ENCODE measurements at places on chromosomes 3 and 15.

DNA sequence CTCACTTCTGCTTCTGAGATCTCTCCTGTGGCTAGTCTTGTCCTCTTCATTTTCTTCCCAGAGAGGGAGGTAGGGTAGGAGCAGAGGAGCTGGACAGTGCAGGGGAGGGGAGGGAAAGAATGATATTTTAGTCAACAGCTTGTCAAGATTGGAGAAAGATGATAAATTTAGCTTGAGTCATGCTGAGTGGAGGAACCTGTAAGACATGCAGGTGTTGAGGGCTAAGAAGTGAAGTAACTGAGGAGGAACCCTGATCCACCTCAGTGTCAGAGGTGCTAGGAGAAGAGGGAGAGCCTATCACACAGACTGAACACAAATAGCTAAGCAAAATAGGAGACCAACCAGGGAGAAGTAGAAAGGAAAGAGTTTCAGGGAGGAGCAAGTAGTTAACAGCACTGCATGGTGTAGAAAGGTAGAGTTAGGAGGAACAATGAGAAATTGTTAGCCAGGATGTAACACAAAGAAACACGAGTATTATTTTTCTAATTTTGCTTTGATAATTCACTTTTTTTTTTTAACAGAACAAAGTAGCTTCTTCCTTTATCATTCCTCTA, 108.2 kb upstream of the CHRM5 start:
- DNase-seq, result no peak

DNA sequence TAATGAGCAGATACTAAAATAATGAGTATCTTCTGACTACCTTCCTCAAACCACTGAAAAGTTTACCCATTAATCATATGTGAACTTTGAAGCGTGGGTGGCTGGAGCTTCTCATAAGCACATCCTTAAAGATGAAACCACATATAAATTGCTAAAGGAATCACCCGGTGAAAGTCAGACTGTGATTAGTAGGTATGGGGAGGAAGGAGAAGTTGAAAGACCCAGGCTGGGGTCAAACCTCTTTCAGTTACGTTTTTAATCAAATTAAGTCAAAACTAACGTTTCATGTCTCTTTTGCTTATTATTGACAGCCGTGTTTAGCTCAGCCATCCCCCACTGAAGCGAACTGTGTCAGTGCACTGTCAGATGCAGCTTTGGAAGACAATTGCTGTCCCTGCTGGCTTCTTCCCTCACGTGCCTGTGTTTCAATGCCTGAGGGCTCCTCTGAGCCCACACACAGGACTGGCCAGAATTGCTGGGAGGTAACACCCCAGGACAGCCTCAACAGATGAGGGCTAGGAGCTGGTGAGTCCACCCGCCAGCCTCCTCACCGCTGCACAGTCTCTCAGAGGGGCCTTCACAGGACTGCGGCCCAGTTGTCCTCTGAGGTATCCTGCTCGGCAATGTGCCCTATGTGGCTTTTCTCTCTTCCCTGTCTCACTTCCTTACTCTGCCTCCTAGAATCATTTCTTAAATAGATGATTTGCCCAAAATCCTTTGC, 29.3 kb upstream of the SH3BP5 start:
- DNase-seq, result peak; percentile 80

DNA sequence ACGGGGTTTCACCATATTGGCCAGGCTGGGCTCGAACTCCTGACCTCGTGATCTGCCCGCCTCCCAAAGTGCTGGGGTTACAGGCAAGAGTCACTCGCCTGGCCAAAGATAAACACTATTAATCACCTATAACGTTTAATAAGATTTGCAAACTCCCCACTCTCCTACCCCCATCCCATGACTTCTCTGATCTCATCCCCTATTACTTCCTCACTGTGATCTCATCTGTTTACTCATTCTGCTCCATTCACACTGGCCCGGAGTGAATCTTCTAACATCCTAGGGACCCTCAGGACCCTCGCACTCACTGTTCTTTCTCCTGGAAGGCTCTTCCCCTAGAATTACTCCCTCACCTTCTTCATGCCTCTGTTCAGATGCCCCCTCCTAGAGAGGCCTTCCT, 78.9 kb downstream of the DGKG start:
- no peak for DNase-seq

GRCh38 chr3:138509586-138509985, 75.2 kb downstream of the ESYT3 start:
- no peak for DNase-seq

Measured in germinal center (tissue), 1 donor.